ENCODE measurements at places on chromosomes 2 and 18. TPM values are rescaled to one million over a fixed set of nuclear protein-coding genes. Genes with fewer than 3 reads are reported as not detected.

- peak; percentile 68 for DNase-seq
- H3K4me3 ChIP-seq: no peak overlapping the region
- peaks cover 9% of the 10 kb centered on the region for H3K4me1 ChIP-seq
- H3K36me3 ChIP-seq: peaks cover 43% of the 10 kb centered on the region
These were observed 16.2 kb downstream of the CEP68 start for GRCh38 chr2:65072181-65072970.

DNA sequence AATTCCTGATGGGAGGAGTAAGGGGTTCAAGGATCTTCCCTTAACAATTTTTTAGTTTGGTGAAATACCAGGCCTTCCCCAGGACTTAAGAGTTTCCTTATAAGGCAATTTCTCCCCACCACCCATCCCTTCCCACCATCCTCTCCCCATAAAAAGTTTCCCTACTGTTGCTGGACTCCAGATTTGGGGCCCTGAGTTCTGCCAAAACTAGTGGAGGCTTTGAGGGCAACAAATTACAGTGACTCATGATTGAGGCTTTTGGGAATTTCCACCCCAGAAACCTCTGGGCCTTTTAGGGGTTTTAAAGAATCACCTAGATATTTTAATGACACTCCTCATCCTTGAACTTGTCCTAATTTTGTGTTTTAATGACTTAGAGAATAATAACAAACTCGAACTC lies 14.3 kb upstream of the EN1 start:
- H3K36me3 ChIP-seq: no peaks in the 10 kb centered on the region
- H3K27me3 ChIP-seq: no peaks in the 10 kb centered on the region
- no peak overlapping the region for H3K4me3 ChIP-seq

- no peaks in the 10 kb centered on the region for H3K36me3 ChIP-seq
- H3K27ac ChIP-seq: no peak overlapping the region
- H3K27me3 ChIP-seq: no peaks in the 10 kb centered on the region
- H3K4me1 ChIP-seq: peaks cover 26% of the 10 kb centered on the region
These were observed 27.4 kb upstream of the MC5R start for GRCh38 chr18:13796515-13796914.

- H3K27ac ChIP-seq: no peak overlapping the region
- DNase-seq: peak; percentile 46
- no peak overlapping the region for H3K4me3 ChIP-seq
- H3K36me3 ChIP-seq: no peaks in the 10 kb centered on the region
- no peaks in the 10 kb centered on the region for H3K27me3 ChIP-seq
- peaks cover 8% of the 10 kb centered on the region for H3K4me1 ChIP-seq
These were observed 50.3 kb downstream of the ITGB1BP1 start for GRCh38 chr2:9373047-9373446.

GRCh38 chr18:32096946-32097345 lies 5.3 kb downstream of the RNF138 start:
- peaks cover 14% of the 10 kb centered on the region for H3K4me1 ChIP-seq
- no peak for DNase-seq
- no peak overlapping the region for H3K27ac ChIP-seq
- no peak overlapping the region for H3K4me3 ChIP-seq

Gene CHN1
- 0.07 TPM for total RNA-seq

- no peak overlapping the region for H3K4me3 ChIP-seq
- no peaks in the 10 kb centered on the region for H3K36me3 ChIP-seq
- DNase-seq: no peak
- no peaks in the 10 kb centered on the region for H3K4me1 ChIP-seq
These were observed 929.9 kb upstream of the FANCL start for GRCh38 chr2:59171019-59171418.

GRCh38 chr18:1394966-1395365 lies 490.3 kb downstream of the ADCYAP1 start:
- no peak overlapping the region for H3K4me3 ChIP-seq
- DNase-seq: no peak
- no peaks in the 10 kb centered on the region for H3K27me3 ChIP-seq
- no peak overlapping the region for H3K27ac ChIP-seq
- no peaks in the 10 kb centered on the region for H3K4me1 ChIP-seq

Gene ECEL1
- not detected for total RNA-seq

Gene PAX8
- total RNA-seq: 0.90 TPM

Gene UGT1A4
- total RNA-seq: not detected

Gene FBLN7
- 0.07 TPM for total RNA-seq

DNA sequence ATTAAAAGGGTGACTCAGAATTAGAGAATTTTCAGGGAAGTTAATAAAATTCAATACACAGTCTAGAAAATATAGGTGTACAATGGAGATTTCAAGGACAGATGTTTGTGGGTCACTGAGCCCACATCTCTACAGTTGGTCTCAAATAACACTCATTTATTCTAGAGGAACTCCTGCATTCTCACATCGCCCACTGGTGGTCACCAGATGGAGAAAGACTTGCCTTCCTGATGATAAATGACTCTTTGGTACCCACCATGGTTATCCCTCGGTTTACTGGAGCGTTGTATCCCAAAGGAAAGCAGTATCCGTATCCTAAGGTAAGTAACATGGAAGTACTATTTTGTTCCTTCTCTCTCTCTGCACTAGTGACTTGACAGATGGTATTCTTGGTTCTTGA lies 1297.1 kb downstream of the DPP10 start:
- no peak overlapping the region for H3K4me3 ChIP-seq
- H3K4me1 ChIP-seq: no peaks in the 10 kb centered on the region
- H3K36me3 ChIP-seq: no peaks in the 10 kb centered on the region
- H3K27me3 ChIP-seq: no peaks in the 10 kb centered on the region
- no peak for DNase-seq

Gene REG1A
- total RNA-seq: not detected

- H3K27ac ChIP-seq: no peak overlapping the region
- H3K4me1 ChIP-seq: no peaks in the 10 kb centered on the region
These were observed 51.7 kb upstream of the SMIM21 start for GRCh38 chr18:75478996-75479880.

DNA sequence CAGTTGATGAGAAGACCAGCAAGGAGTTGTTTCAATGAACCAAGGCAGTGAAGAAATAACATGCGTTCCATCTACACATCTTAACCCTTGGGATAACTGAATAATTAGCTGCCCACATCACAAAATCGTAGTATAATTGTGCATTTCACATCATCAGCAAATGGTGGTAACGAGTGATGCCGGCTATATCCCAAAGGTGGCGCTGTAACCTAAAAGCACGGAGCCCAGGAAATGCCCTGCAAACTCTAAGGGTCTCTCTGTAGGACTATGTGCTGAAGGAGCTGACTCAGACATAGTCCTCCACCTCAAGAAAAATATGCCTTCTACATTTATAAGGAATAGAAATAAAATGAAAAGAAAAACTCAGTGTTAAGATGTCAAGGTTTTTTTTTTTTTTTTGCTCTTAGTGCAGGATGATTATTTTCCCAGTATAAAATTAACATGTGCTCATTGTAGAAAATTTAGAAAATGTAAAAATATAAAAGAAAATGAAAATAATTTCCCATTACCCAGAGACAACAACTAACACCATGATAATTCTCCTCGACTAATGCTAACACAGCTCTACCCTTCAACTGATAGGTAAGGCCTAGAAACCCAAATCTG lies 23.1 kb upstream of the DSG3 start:
- peak; percentile 93 for DNase-seq
- no peaks in the 10 kb centered on the region for H3K27me3 ChIP-seq
- H3K4me1 ChIP-seq: peaks cover 57% of the 10 kb centered on the region
- peak overlapping the region; percentile 48 for H3K27ac ChIP-seq

- H3K4me1 ChIP-seq: peaks cover 9% of the 10 kb centered on the region
- no peak for DNase-seq
- no peak overlapping the region for H3K27ac ChIP-seq
- H3K36me3 ChIP-seq: no peaks in the 10 kb centered on the region
- no peaks in the 10 kb centered on the region for H3K27me3 ChIP-seq
- no peak overlapping the region for H3K4me3 ChIP-seq
These were observed 9.8 kb upstream of the RNF138 start for GRCh38 chr18:32081881-32082280.

DNA sequence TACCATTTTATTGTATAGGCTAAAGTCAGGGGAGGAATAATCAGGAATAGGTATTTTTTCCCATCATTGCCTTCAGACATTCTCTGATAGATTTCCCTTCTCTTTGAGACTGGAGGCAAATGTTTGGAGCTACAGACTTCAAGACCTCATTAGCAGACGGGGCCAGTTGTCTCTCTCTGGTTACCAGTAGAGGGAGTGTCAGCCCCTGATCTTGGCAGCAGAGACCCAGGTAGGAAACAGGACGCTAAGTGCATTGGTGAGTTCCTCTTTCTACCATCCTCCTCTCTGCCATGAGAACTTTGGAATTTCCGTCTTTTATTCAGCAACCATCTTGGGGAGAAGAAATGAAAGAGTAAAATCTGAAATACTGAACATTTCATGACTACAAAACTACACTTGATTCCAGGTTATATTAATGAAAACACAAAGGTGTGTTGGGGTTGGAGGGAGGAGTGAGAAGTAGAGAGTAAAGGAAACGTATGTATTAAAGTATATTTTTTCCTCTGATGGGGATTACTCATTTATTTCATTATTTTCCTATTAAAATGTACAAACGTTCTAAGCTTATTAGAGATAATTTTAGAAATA lies 186.2 kb upstream of the GCFC2 start:
- no peak overlapping the region for H3K27ac ChIP-seq
- no peak overlapping the region for H3K4me3 ChIP-seq
- H3K36me3 ChIP-seq: no peaks in the 10 kb centered on the region
- peaks cover 8% of the 10 kb centered on the region for H3K4me1 ChIP-seq
- no peaks in the 10 kb centered on the region for H3K27me3 ChIP-seq

Gene PTPRM
- not detected for total RNA-seq

GRCh38 chr2:54824567-54824966 lies 101.1 kb downstream of the EML6 start:
- no peak overlapping the region for H3K4me3 ChIP-seq
- H3K36me3 ChIP-seq: peaks cover 68% of the 10 kb centered on the region
- H3K27ac ChIP-seq: peak overlapping the region; percentile 16
- DNase-seq: no peak

GRCh38 chr2:85988175-85988913 lies 99.6 kb upstream of the ST3GAL5 start:
- no peaks in the 10 kb centered on the region for H3K4me1 ChIP-seq
- no peaks in the 10 kb centered on the region for H3K27me3 ChIP-seq
- H3K36me3 ChIP-seq: no peaks in the 10 kb centered on the region
- H3K4me3 ChIP-seq: no peak overlapping the region
- no peak overlapping the region for H3K27ac ChIP-seq

Measured in Karpas-422 (cell line).